ENCODE measurements at places on chromosomes 4 and X. TPM values are rescaled to one million over a fixed set of nuclear protein-coding genes. Genes with fewer than 3 reads are reported as not detected.

GRCh38 chr4:184649971-184650855 lies 675 bp downstream of the PRIMPOL start:
- no peak for DNase-seq

DNA sequence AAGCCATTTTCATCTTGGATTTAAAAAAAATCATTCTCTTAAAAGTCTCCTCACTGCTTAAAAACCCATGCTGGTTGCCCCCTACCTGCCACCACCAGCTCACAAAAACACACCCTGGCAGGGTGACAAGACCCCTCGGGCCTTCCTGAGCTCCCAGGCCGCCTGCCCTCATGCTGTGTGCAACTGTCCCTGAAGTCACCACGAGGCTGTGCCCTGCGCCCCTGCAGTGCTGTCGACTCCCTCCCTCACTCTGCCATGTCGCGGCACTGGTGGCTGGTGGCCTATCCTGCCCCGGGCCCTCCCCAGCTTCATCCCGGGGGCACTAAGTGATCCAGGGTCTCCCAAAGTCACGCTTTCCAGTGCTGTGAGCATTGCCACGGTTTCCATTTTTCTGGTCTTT lies 46.3 kb upstream of the ADRA2C start:
- DNase-seq: no peak

- DNase-seq: no peak
Measured at GRCh38 chrX:55033429-55033828, 2.7 kb upstream of the ALAS2 start.

The PITX2 gene
- not detected for total RNA-seq

DNA sequence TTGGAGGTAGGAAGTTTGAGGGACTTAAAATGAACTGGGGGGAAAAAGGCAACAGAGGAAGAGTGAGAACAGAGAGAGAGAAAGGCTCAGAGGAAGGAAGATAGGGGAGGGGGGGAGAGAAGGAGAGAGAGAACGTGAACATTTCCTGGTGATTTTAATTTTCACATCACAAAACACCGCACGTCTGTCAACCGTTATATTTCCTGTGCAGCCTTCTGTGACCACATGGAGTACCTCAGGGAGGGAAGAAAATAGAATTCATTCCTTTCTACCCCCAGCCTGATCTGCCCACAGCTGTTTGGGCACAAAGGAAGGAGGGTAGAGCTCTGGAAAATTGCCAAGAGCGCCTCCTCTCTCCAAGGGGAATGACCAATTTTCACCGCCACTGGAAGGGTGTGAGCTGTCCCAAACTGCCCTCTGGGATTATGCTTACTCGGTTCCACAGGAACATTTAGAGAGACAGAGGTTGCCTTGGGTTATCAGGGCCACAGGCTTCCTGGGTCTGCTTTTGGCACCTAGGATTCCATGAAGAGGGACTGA lies 135.7 kb upstream of the MAMLD1 start:
- no peak for DNase-seq

The ZNF630 gene
- total RNA-seq: 2.1 TPM

- DNase-seq: no peak
Measured at GRCh38 chr4:100984901-100985300, 362.4 kb downstream of the PPP3CA start.

- no peak for DNase-seq
Measured at GRCh38 chr4:110533940-110534339, 58.0 kb downstream of the ENPEP start.

Measured in chondrocyte (in vitro differentiated cells).